ENCODE measurements at places on chromosomes 4 and X.

GRCh38 chr4:127642169-127642568 lies 9.4 kb downstream of the INTU start:
- DNase-seq = no peak

GRCh38 chr4:150217192-150217591 lies 138.9 kb downstream of the DCLK2 start:
- DNase-seq = peak; percentile 22

DNA sequence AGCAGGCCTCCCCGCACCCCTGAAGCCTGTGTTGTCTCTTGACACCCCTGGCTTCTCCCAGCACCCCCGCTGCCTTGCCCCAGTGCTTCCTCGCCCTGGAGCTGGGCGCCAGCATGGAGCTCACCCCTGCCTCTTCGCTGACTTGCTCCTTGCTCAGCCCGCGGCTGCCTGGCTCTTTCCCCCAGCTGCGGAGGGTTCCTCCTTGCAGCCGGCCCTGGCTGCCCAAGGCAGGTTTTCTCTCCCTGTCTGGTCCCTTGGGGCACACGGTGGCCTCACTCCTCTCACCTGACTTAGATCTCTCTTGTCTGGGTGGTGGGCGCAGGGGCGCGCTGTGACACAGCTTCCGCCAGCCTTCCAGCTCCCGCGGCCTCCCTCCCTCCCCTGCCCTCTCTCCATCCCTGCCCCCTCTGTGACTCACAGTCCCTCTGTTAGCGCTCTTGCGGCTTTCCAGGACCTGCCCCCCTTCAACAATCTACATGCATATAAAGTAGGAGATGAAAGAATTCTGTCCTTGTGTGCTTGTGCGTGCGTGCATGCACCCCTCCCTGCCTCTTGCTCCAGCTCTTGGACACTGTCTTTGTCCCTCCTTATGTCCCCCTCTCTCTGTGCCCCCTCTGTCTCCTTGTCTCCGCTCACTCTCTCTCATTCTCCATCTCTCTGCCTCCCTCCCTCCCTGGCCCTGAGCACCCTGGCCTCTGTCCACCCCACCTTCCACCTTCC lies 2.2 kb downstream of the PLXNB3 start:
- peak; percentile 0 for DNase-seq

DNA sequence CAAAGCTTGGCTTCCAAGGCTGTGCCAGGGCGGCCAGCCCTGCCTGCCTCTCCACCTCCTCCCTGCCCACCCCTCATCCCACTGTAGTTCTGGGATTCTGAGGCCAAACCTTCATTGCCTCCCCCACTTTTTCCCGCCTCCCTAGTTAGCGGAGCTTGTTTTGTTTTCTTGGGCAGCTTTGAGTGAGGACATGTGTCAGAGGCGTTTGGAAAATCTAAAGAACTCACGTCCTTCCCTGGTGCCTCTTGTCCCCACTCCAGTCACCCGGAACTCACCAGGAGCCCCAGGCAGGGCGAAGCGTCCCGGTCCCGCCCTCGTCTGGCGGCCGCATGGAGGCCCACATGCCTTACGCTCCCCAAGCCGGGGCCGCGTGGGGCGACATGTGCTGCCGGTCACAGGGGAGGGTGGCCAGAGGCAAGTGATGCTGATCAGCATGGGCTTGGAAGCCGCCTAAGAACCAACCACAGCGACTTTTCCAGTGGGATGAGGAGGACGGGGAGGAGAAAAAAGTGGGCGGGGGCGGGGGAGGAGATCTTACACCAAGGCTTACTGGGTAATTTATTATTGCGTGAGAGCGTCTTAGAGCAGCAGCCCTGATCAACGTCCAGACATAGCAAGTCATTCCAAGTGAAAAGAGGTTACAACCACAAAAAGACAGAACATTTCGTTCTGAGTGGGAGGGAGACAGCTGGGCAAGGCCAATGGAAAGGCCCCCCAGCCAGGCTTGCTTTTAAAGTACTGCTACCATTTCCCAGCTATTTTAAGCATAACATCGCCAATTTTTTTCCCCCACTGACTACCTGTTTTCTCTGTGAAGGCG lies 48.5 kb downstream of the PRPS1 start:
- no peak for DNase-seq

DNA sequence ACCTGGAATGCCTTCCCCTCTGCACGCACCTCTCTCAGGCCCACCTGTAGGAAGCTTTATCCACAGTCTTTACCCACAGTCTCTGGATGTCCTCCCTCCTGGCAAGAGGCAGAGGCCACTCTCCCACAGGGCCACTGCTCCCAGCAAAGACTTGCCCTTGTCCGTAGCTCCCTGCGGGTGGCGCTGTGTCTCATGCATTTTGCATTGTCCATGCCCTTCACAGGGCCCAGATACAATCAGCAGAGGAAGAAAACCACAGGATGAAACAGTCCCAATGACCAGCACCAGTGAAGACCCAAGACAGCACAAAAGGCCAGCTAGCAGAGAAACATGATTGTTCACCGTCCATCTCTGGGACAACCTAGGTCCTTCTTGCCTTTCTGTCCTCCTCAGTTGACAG lies 2.1 kb upstream of the NSG1 start:
- DNase-seq = peak; percentile 8

DNA sequence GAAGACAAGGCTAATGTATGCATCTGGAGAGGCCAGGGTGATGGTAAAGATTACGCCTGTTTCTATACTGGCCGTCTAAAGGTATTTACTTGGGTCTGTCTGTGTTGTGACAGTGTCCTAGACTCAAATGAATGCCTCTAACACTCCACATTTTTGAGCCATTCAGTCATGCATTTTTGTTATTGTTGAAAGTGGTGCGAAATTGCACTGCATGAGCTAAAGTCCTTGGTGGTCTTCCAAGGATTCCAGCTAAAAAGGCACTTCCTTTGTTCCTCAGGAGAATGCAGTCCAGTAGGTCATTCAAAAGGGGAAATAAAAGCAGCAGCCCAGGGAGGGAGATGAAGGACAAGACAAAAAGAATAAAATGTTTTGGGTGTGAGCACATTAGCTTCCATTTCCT lies 3.0 kb downstream of the GPC4 start:
- no peak for DNase-seq

DNA sequence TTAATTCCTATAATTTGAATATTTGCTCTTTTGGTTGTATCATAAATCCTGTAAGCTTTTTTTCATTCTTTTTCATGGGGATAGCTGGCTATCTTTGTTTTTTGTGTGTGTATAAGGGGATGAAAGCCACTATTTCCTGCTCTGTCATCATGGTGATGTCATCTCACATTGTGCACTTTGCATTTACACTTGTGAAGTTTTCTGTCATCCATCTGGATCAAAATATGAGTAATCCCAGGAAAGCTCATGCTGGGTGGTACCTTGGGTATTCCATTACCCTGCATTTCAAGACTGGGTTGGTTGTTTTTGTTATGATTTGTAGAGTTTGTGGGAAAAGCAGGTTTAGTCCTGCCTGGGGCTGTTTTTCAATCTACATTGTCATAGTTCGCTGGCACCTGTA lies 367.3 kb downstream of the CHIC1 start:
- no peak for DNase-seq

DNA sequence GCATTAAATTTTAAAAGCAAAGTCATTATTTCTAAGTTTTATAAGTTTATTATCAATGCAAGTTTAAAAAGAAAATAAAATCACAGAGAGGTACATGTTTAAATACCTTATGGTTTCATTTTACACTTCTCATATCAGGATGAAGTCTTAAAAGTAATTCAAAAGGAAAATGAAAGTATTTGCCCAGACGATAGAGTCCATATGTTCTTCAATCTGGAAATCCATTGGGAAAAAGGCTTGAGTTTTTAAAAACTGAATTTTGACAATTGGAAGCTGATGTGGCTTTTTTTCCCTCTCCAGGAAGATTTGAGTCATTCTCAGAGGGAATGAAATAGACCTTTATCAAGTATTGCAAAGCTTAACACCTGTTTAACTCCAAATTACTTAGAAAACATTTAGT lies 37.1 kb downstream of the MAB21L2 start:
- no peak for DNase-seq

- no peak for DNase-seq
Observed at GRCh38 chr4:54254116-54254914, 25.2 kb downstream of the PDGFRA start.

GRCh38 chr4:76257824-76258223 lies 6.3 kb downstream of the FAM47E start:
- DNase-seq = no peak

GRCh38 chr4:127843704-127844600 lies 36.7 kb upstream of the PLK4 start:
- DNase-seq = no peak

DNA sequence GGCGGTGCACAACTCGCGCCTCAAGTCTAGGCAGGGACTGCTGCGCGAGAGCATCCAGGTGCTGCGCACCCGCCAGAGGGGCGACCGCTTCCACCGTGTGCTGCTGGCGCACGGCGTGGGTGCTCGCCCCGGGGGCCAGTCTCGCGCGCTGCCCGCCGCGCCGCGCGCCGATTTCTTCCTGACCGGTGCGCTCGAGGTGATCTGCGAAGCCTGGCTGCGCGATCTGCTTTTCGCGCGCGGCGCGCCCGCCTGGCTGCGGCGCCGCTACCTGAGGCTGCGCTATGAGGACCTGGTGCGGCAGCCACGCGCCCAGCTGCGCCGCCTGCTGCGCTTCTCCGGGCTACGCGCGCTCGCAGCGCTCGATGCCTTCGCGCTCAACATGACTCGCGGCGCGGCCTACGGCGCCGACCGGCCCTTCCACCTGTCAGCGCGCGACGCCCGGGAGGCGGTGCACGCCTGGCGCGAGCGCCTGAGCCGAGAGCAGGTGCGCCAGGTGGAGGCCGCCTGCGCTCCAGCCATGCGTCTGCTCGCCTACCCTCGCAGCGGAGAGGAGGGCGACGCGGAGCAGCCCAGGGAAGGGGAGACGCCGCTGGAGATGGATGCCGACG lies 1.3 kb downstream of the CHST7 start:
- DNase-seq = peak; percentile 74

DNA sequence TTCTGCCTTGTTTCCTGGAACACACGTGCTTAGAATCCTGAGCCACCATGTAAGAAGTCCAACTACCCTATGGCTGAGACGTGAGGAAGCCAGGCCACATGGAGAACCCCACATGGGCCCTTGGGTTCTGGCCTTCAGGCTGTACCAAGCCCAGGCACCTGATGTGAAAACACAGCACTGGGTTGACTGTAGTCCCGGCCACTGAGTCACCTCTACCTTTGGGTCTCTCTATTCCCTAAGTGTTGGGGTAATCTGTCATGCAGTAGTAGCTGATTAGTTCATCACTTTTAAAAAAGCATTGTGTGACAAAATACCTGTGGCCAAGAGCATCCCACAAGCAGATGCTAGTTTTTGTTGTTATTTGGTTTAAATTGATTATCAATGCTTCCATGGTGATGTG lies 24.3 kb downstream of the CFAP97 start:
- no peak for DNase-seq

- DNase-seq = no peak
Observed at GRCh38 chr4:100545427-100545826, 27.6 kb upstream of the EMCN start.

DNA sequence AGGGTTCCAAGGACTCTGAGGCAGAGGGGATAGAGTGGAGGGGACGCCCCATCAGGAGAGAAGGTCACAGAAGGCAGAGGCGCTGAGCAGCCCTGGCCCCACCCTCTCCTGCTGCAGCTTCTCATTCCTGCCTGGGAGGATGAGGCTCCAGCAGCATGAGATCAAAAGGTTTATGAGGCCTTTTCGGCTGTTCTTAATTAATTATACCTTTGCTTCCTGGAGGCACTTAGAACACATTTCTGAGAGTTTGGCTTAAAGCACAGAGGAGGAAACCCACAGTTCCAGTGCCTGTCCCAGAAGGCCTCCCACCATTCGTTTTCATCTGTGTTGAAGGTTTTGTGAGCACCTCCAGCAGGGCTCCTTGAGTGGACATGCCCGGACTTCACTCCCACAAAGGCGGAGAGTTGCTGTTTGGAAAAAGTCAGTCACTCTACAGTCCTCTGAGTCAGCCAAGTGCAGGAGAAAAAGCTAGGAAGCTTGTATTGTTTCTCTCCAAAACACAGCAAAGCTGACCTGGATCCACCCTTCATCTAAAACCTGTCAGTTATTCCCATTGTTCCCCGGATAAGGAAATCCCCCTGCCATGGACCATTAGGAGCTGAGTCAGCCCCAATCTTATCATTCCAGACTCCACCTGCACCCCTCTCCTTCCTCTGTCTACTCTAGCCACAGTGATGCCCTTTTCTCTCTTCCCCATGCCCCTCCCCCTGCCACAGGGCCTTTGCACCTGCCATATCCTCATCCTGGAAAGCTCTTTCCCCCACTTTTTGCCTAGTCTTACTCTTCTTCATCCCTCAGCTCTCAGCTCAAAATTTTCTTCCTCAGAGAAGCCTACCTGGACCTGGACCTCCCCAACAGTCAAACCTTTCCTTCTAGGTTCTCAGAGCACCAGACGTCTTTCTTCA lies 276.8 kb downstream of the FBXW7 start:
- no peak for DNase-seq

- no peak for DNase-seq
Observed at GRCh38 chr4:38080061-38080974, 120.1 kb downstream of the PTTG2 start.

- no peak for DNase-seq
Observed at GRCh38 chrX:6968231-6968630, 179.3 kb upstream of the STS start.

- no peak for DNase-seq
Observed at GRCh38 chr4:129098531-129099001, 2.6 kb downstream of the C4orf33 start.

GRCh38 chrX:4825550-4825949 lies 1112.1 kb upstream of the PRKX start:
- no peak for DNase-seq

GRCh38 chr4:150942539-150942938 lies 72.5 kb downstream of the LRBA start:
- no peak for DNase-seq

DNA sequence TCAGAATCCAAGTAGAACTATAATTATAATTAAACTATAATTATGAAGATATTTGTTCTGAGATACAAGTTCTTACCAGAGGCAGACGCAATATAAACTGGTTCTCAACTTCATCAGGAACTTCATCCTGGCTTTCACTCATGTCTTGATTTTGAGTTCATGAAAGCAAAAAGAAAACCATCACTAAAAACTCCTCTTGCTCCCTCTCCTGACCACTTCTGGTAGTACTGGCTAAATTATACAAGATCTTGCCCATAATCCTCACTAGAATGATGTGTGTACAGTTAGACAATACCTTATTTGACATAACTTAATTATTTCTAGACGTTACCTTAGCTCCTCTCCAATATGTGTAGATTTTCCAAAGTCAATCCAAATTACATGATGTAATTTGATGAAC lies 3.7 kb downstream of the TAF7L start:
- DNase-seq = peak; percentile 36

DNA sequence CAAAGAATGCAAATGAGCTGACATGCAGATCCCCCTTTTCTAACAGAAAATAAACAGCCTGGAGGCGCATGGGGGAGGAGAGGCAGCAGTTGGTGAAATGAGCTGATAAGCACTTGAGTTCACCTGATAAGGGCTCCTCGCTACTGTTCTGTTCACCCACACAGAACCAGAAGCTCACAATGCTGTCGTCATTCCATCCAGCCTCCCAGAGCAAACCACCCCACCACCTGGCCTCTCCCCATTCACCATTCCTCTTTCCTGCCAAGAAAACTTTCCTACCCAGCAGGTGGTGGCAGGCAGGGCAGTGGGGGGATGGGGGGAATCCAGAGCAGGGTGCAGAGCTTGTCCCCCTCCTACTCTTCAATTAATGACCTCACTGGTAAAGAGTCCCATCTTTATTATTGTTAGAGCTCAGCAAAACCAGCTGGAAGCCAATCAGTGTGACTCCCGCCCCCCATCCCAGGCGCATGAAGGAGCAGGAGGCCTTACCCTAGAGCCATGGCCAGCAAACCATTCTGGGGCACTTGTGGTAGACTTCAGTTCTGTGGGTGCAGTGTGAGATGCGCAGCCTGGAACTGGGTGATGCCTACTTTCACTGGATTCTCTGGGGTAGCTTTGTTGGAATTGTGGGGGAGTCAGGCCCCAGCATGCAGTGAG lies 350.3 kb downstream of the ZIC3 start:
- DNase-seq = no peak
